Stromal cell of bone marrow (primary cell): ENCODE measurements at places on chromosomes 7 and 10.

- no peak for DNase-seq
These were observed 14.6 kb downstream of the ITGB1 start for GRCh38 chr10:32943395-32943794.

DNA sequence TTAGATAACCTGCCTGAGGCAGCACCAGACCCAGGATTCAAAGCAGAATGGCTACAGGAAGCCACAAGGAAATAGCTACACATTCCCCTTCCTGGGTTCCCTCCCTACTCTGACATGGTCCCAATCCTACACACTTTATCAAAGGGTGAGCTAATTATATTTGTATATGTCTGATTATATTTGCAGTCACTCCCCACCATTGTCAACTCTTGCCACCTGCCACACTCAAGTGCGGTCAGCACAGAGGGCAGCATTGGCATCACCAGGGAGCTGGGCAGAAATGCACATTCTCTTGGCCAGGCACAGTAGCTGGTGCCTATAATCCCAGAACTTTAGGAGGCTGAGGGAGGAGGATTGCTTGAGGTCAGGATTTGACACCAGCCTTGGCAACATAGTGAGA is 114.1 kb upstream of the PDLIM1 start:
- no peak for DNase-seq

- no peak for DNase-seq
These were observed 29.7 kb downstream of the RAMP3 start for GRCh38 chr7:45187089-45187945.

GRCh38 chr7:68678196-68678595 is 920.1 kb upstream of the AUTS2 start:
- DNase-seq = no peak

GRCh38 chr10:121138918-121139317 is 287.8 kb downstream of the WDR11 start:
- no peak for DNase-seq

DNA sequence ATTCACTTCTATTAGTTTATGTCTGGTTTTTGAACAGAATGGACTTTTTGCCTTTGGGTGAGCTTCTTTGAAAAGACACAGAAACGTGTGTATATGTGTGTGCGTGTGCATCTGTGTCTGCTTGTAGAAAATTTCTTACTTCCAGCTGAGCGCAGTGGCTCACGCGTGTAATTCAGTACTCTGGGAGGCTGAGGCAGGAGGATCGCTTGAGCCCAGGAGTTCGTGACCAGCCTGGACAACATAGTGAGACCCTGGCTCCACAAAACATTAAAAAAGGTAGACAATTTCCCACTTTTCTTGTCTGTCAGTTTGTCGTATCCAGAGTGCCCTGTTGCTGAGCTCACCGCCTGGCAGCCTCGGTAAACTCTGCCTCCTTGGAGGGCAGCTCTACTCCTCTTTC is 25.4 kb downstream of the PPP2R2D start:
- DNase-seq = no peak

DNA sequence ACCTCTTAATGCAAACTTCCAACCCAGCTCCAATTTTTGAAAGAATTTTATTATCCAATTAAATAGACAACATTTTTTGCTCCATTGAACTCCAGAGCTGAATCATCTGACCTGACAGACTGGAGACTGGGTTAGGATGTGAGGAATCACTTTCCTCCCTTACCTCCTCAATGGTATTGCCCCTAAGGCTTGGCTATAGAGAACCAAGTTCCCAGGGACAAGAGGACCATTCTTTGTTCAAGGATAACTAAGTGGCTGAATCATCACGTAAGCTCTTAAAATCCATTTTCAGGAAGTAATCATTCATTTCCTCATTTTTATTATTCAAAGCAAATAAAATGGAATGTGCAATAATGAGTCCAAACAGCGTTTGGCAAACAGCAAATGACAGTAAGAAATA is 335.1 kb downstream of the GATA3 start:
- no peak for DNase-seq
